ENCODE measurements at places on chromosomes 7 and 10.

DNA sequence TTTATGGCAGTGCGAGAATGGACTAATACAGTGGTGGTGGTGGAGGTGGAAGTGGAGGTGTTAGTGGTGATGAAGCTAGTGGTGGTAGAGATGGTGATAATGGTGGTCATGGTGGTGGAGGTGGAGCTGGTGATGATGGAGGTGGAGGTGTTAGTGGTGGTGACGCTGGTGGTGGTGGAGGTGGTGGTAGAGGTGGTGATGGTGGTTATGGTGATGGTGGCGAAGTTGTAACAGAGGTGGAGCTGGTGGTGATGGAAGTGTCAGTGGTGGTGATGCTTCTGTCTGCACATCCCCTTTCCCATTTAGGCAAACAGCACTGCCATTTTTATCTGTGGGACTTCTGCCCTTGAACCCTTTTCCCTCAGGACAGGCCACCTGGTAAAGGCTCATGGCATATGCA lies 7.4 kb upstream of the PTPRN2 start:
- peak; percentile 55 for DNase-seq

- DNase-seq: no peak
These were observed 6.1 kb upstream of the GRK5 start for GRCh38 chr10:119201233-119201632.

- DNase-seq: no peak
These were observed 58.8 kb downstream of the GRB10 start for GRCh38 chr7:50723888-50724287.

GRCh38 chr7:131057015-131057793 lies 270.5 kb upstream of the MKLN1 start:
- DNase-seq: peak; percentile 70

DNA sequence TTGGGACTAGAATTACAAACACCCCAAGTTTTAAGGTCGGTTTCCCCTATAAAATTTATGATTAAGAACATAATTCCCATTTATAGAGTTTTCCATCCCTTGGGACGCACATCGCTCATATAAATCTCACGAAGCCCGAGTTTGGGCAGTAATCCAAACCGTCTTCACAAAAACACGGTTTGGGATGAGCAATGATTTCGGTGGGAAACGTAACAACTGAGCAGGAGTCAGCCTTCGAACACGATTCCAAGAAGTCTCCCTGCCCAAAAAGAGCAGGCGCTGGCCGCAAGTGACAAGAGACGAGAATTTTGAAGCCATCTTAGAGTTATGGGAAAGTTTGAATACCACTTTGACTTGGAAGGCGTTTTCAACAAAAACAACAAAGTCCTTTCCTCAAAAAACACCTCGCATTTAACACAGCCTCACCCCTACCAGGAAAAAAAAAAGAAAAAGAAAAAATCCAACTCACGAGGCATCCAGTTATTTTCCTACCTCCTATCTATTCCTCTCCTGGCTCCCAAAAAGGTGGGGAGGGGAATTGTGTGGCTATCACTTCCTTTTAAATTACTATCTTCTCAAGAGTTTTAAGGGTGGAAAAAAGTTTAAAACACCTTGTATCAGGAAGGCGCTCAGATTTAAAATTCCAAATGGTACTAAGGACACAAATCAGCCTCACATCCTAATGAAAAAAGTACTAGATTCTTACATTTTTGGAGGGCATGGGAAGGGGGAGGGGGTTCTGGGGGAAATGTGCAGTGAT lies 1.6 kb downstream of the SEPHS1 start:
- DNase-seq: peak; percentile 54

DNA sequence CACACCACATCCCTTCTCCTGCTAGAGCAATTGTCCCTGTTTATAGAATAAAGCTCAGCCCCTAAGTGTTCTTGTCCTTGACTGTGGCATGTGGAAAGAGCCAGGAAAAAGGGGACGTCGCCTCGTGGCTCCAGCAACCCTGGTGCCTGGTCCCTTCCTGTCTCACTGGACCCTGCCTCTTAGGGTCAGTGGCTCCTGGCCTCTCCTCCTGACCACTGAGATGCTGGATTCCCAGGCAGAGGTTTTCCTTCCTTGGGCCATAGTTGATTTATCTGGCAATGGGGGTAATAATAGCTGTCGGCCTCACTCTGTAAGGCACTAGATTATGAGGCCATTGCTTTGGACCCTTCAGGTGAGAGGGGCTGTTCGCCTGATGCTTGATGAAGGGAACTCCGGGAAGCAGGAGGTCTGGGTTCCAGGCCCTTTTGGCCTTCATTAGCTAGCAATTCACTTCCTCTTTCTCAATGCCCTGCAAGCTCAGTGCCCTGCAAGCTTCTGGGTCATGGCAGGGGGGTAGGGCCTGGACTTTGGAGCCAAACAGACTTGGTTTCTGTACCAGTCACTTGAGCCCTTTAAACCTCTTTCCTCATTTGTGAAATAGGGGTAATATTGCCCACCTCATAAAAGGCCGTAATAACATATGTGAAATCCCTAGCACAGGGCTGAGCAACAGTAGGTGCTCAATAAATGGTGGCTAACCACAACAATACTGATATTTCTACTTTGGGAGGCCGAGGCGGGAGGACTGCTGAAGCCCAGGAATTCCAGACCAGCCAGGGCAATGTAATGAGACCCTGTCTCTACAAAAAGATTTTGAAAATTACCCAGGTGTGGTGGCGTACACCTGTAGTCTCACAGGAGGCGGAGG lies 1.1 kb downstream of the ASL start:
- no peak for DNase-seq

GRCh38 chr10:126387931-126388911 lies at the start of gene ADAM12:
Gene ADAM12 (minus strand): TSS chr10:126388477. CDS start chr10:126388145, 332 bp downstream.
- DNase-seq: no peak

DNA sequence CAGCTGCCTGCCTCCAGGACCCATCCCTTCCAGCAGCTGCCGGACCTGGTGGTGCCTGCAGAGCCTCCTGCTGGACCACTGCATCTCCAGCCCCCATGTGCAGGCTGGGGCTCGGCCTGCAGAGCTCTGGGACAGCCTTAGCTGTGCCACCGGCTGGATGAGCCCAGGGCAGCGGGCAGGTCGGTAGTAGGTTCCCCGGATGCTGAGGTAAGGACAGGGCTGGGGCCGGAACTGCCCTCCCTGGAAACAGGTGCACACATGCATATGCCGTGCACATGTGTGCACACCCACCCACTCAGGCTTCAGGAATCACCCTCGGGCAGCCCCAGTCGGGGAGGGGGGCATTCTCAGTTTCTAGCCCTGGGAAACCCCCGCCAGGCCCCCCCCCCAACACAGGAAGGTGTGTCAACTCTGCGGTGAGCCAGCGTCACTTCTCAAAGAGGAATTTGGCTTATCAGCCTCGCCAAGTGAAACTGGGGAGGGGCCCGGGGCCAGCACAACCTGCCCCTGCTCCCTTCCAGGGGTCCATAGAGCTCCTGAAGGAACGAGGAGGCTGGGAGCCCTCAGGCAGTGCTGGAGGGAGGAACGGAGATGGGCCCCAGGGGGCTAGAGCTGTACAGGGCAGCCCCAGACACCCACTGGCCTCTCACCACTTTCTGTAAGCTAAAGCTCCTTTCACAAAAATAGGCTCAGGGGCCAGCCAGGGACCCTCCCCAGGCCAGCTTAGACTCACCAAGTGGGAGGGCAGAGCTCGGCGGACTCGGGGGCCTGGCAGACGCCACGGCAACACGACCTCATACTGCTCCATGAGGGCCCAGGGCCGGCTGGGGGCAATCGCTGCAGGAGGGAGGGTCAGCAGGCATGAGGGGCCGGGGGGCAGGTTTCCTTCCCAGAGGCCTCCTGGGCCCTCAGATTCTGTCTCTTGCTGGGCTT lies 1.7 kb downstream of the ADAM8 start:
- no peak for DNase-seq

DNA sequence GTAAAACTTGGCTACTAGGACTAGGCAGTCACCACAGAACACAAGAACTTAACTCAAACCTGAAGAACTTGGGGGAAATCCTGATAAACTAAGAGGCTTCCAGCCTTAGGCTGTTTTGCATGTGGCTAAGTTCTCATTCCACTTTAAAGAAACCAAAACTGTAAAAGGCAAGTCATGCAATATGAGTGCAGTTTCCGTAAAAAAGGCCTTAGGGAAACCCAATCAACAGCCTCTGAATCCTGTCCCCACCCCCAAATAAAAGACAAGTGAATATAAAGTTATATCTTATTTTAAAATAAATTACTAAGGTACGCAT lies 95.1 kb downstream of the USP6NL start:
- no peak for DNase-seq

GRCh38 chr7:41885748-41886147 lies 182.9 kb upstream of the INHBA start:
- DNase-seq: no peak

- no peak for DNase-seq
These were observed 3.1 kb upstream of the ELFN1 start for GRCh38 chr7:1666823-1667565.

DNA sequence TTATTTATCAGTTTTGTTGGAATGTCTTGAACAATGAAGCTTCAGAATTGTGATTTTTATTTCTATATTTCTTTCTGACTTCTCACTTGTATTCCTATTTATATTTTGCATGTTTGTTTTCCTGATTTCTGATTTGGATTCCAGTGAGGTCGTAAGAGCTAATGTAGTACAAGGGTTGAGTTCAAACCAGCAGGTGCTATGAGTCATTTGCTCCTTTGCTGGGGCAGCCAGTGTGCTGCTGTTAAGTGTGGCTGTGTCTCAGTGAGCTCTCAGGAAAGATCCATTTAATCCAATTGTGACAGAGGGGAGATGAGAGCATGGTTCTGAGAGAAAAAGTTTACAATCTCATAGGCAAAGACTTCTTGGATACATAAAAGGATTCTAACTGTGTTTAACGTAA lies 48.6 kb downstream of the MCU start:
- DNase-seq: peak; percentile 24

DNA sequence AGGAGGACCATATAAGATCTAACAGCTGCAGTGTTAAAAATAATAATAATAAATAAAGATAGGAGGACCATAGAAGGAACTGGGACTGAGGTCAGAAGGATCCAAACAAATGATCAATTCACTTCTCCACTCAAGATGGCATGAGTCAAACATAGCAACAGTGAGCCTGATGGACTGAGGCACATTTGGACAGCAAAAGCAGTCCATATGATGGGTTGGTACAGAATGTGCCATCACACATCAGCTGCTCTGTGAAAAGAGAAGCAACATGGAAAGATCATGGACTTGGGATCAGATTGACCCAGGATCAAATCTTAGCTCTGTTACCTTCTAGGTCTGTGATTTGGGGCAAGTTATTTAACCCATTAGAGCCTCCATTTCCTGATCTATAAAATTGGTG lies 188.9 kb upstream of the KMT2E start:
- DNase-seq: no peak

DNA sequence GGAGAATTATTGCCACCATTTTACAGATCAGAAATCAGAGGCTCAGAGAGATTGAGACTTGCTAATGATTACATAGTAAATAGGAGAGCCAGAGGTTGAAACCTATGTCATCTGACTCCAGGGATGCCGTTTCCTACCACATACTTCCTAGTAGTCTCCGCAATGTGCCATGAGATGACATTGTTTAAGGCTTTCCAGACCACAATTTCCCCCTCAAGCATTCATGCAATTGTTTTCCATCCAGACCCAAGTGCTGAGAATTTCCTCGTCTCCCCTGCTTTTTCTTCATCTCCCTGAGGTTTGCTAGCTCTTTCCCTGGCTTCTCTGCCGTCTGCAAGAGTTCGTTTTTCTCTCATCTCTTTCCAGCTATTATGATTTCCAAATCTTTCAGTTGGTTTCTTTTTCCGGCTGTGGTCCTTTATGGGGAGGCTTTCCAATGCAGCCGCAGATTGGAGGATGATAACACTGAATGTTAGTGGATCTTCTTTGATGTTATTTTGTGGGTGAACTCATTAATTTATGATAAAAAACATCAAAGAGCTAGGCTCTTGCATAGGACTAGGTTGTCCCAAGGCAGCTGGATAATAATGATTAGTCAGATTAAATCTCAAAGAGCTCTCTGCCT lies 6.9 kb upstream of the GOLGA7B start:
- no peak for DNase-seq

DNA sequence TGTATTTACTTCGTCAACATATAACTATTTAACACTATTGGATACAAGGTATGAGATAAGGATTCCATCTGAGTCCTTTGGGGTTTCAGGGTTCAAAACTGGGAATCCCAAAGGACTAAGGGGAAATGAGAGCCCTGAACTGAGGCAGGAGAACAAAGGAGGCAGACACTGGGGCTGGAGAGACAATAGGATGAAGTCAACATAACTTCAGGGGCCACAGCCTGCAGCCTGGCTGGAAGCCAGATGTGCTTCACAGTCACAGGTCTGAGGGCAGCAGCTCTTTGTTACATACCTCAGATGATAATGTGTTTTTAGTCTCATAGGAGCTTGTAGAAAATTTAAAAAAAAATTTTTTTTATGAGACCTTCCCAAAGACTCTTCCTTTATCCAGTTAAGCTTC lies 73.3 kb downstream of the NRF1 start:
- no peak for DNase-seq

DNA sequence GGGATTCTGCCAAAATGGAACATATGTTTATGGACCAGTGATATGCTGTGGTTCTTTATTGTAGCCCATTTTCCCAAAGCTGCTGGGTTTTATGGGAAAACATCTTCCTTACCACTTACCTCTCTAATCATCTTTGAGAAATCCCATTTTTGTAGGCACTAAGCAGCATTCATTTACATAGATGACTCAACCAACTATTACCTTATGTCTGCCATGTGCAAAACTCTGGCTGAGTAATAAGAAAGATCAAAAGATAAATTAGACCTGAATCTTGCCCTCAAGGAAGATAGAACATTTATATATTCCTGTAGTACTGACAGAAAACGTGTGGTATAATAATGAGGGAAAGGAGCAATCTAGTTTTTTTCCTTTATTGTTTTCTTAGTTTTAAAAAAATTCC lies 24.3 kb downstream of the CBLL1 start:
- no peak for DNase-seq

DNA sequence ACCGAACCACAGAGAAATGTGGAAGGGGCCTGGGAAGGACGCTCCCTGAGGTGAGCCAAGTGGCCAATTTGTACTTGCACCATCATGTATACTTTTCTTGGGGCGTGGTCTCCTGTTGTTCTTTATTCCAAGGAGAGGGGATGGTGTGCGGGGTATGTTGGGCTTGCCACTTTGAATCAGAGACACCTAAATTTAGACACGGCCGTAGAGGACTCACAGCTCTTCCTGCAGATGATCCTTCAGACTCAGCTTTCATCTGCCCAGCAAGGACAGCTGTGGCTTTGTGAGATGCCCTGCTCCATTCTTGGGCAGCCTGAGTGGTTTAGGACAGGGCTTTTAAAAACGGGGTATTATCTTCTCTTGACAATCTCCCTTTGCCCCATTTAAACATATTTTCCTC lies 473.2 kb downstream of the REEP3 start:
- DNase-seq: no peak

GRCh38 chr10:109308971-109309370 lies 614.3 kb downstream of the XPNPEP1 start:
- DNase-seq: no peak

Measured in fibroblast of the conjunctiva (primary cell).